ENCODE measurements at places on chromosomes 7 and 10. TPM values are rescaled to one million over a fixed set of nuclear protein-coding genes. Genes with fewer than 3 reads are reported as not detected.

PRR15 gene
- polyA plus RNA-seq: not detected

ITPRID1 gene
- polyA plus RNA-seq: not detected

ACBD5 gene
- polyA plus RNA-seq: 13.2 TPM

ZNF775 gene
- polyA plus RNA-seq: 8.7 TPM

HDAC9 gene
- 5.0 TPM for polyA plus RNA-seq

CFAP70 gene
- polyA plus RNA-seq: not detected

OPALIN gene
- not detected for polyA plus RNA-seq

DDC gene
- not detected for polyA plus RNA-seq

RALA gene
- 38.6 TPM for polyA plus RNA-seq

NUTM2A gene
- polyA plus RNA-seq: not detected

PARP12 gene
- polyA plus RNA-seq: 34.0 TPM

EBF3 gene
- polyA plus RNA-seq: not detected

CRHR2 gene
- not detected for polyA plus RNA-seq

PRPF18 gene
- polyA plus RNA-seq: 47.9 TPM

MOGAT3 gene
- not detected for polyA plus RNA-seq

CPED1 gene
- not detected for polyA plus RNA-seq

SPDYE11 gene
- 0.16 TPM for polyA plus RNA-seq

CLRN3 gene
- polyA plus RNA-seq: not detected

GRK5 gene
- 7.7 TPM for polyA plus RNA-seq

C10orf53 gene
- not detected for polyA plus RNA-seq

LIPF gene
- not detected for polyA plus RNA-seq

CYP3A7 gene
- polyA plus RNA-seq: not detected

Measured in CD8-positive, alpha-beta memory T cell (primary cell).